ENCODE measurements at places on chromosomes 7 and 10. TPM values are rescaled to one million over a fixed set of nuclear protein-coding genes. Genes with fewer than 3 reads are reported as not detected.

DNA sequence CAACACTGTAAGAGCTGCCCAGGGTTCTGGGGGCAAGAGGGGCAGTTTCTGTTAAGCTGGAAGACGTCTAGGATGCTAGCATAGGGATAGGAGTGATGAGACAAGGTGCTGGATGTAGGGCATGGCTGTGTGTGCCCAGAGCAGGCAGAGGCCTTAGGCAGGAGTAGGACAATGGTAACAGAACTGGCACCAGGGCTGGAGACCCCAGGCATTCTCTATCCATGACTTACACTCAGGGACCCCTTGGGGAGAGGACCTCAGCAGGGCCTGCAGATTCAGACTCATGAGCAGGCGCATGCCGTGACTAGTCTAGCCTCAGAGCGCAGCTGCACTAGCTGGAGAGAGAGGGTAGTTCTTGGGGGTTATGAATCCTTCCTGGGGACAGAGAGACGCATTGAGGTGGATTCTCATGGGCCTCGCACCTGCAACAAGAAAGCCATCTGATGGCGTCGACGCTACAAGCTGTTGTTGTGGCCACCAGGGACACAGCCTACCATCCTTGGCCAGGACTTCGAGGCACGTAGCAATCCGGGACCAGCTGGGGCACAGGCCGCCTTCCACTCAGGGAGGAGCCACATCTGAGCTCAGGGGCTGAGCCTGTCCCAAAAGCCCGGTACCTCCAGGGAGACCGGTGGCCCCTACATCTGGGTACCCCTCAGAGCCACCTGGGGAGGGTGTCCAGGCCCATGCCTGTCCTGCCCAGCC lies 474.1 kb downstream of the PTPRN2 start:
- H3K4me1 ChIP-seq, result no peaks in the 10 kb centered on the region
- no peaks in the 10 kb centered on the region for H3K27me3 ChIP-seq
- H3K27ac ChIP-seq, result no peak overlapping the region

DNA sequence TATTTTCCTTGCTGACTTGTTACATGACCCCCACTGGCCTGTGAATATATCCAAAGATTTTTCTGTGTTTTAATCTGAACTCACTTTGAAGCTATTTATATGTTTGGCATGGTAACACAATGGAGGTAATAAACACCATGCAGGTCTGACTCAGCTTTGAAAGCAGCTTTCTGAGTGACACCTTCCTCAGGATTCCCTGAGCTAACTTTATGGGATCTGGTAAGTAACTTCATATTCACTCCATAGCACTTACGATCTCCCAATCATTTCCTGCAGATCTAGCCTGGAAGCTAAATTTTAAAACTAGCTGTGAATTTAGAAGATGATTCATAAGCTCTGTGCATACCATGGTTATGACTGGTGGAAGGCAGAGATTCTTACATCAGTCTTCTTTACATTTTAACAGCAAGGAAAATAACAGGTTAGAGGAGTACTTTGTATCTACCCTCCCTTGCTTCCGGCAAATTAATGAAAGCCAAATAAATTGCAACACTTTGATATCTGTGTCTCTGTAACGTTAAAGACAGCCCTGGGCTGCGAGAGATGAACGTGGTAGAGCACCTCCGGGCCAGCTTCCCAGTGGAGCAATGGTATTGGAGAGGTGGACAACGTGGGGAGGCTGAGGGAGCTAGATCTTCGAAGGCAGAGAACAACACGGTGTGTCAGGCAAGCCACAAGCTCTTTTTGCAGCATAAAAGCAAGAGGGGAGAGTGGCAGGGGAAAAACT lies 170.2 kb upstream of the KLF14 start:
- H3K36me3 ChIP-seq, result peaks cover 84% of the 10 kb centered on the region
- H3K27ac ChIP-seq, result peak overlapping the region; percentile 66
- DNase-seq, result no peak
- H3K4me3 ChIP-seq, result no peak overlapping the region

- peaks cover 20% of the 10 kb centered on the region for H3K4me1 ChIP-seq
- no peaks in the 10 kb centered on the region for H3K27me3 ChIP-seq
- H3K27ac ChIP-seq, result no peak overlapping the region
- peaks cover 18% of the 10 kb centered on the region for H3K36me3 ChIP-seq
- no peak for DNase-seq
- H3K4me3 ChIP-seq, result no peak overlapping the region
Observed at GRCh38 chr7:32937344-32938174, 19.7 kb upstream of the FKBP9 start.

DNA sequence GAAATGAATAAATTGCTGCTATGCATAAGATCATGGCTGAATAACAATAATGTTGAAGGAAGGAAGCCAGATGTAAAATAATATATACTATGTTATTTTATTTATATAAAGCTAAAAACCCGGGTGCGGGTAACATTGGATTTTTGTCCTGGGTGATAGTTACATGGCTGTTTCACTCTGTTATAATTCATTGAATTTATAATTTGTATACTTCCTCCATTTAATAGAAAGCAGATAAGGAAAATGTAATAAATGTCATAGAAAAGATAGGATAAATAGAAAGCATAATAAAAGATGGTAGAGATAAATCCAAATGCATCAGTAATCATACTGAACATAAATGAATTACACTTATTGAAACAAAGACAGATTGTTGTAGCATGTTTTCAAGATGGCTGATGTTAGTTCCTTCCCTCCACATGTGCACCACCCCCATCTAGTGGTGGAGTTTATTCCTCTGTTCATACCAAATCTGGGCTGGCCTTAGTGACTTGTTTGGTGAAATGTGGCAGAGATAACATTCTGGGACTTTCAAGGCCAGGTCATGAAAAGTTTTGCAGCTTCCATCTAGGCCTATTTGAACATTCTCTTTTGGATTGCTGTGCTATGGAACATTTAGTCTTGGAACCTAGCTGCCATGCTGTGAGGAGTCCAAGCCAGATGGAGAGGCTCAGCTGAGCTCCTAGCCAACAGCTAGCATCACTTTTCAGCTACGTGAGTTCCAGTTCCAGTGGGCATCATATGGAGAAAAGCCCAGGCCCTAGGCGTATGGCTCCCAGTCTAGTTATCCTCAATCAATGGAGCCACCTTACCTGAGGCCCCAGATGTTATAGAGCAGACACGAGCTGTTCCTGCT lies 46.9 kb downstream of the AHCYL2 start:
- H3K27me3 ChIP-seq, result no peaks in the 10 kb centered on the region
- H3K36me3 ChIP-seq, result no peaks in the 10 kb centered on the region
- H3K4me3 ChIP-seq, result peak overlapping the region; percentile 22
- H3K27ac ChIP-seq, result peak overlapping the region; percentile 43
- peak; percentile 50 for DNase-seq

DNA sequence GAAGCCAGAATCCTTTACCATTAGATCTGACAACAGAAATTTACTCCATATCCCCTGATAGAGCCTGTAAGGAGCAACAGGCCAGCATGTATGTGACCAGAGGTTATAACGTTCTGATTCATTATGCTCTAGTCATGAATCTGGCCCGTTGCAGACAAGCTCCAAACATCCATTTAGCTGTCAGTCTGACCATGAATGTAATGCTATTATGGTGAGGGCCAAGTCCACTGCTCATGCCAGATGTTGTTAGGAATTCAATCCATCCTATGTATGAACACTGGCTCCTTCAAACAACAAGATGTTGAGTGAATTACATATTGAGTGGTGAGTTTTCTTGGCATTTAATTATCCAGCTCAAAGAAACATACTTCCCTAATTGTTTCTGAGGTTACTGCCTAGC lies 610.1 kb upstream of the ANKRD30A start:
- H3K4me1 ChIP-seq, result no peaks in the 10 kb centered on the region
- no peak for DNase-seq
- no peaks in the 10 kb centered on the region for H3K27me3 ChIP-seq
- H3K4me3 ChIP-seq, result no peak overlapping the region
- no peaks in the 10 kb centered on the region for H3K36me3 ChIP-seq
- H3K27ac ChIP-seq, result no peak overlapping the region

DNA sequence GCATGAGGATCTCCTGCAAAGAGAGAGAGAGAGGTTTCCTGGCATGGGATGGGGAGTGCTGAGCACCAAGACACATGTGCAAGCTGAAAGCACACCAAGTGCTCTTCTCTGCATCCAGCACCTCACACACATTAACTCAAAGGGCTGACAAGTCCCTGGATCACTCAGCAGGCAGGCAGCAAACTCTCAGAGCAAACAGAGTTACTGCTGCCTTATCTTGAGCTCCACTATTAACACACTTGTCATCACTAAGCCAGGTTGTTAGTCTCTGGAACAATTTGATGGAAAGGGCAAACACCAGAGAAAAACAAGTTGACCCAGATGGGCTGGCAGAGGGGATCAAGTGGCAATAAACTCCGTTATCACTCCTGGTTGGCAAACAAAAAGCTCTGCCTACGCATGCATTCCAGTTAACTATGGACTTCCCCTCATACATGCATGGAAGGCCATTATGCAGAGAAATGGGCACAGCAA lies 349.9 kb downstream of the KCNMA1 start:
- peaks cover 14% of the 10 kb centered on the region for H3K27me3 ChIP-seq
- H3K27ac ChIP-seq, result no peak overlapping the region
- H3K4me1 ChIP-seq, result no peaks in the 10 kb centered on the region
- H3K4me3 ChIP-seq, result no peak overlapping the region

- peaks cover 2% of the 10 kb centered on the region for H3K27me3 ChIP-seq
- DNase-seq, result no peak
- H3K27ac ChIP-seq, result no peak overlapping the region
- no peak overlapping the region for H3K4me3 ChIP-seq
- no peaks in the 10 kb centered on the region for H3K4me1 ChIP-seq
Observed at GRCh38 chr7:135905355-135905754, 71.8 kb downstream of the MTPN start.

GRCh38 chr10:132420981-132421846 lies 24.2 kb downstream of the PWWP2B start:
- no peaks in the 10 kb centered on the region for H3K27me3 ChIP-seq
- H3K36me3 ChIP-seq, result no peaks in the 10 kb centered on the region
- no peak overlapping the region for H3K4me3 ChIP-seq

DNA sequence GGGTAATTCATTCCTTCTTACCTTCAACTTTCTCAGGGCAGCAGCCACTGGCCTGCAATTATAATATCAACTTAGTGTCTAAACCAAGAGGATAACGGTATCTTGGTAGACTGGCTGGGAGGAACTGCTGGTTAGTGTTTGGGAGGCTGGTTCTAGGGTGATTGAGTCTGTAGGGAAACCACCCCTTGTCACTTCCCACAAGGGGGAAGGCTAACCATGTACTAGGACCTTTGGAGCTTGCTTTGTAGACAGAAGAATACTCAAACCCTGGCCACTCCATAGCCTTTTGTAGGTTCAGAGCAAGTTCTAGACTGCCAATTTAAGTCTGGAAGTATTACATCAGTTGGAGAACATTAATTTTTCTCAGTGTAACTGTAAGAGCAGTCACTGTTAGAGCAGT lies 51.3 kb downstream of the NHLRC2 start:
- no peak for DNase-seq
- no peak overlapping the region for H3K4me3 ChIP-seq
- no peaks in the 10 kb centered on the region for H3K27me3 ChIP-seq
- H3K36me3 ChIP-seq, result peaks cover 51% of the 10 kb centered on the region
- H3K4me1 ChIP-seq, result peaks cover 5% of the 10 kb centered on the region

DNA sequence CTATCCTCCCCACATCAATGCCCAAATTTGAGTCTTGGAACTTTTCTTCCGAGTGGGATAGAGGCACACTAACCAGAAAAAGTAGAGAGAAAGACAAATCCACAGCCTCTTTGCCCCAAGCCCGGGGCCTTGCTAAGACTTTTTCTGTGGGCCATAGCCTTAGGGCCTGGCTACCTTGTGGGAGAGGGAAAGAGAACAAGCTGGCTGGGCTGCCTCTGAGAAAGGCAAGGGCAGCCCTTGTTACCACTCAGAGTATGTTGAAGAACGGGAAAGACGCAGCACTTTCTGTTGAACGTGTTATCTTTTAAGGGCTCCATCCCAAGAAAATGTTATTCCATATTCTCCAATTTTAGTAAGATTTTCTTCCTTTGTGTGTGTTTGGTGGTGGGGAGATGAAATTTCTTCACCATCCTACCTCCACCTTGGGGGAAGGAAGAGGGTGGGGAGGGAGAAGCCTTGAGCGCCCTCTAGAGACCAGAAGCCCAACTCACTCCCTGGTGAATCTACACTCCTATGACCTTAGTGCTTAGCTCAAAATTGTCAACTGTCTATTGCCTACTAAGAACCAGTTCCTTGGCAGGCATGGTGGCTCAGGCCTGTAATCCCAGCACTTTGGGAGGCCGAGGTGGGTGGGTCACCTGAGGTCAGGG lies 3.9 kb upstream of the NRF1 start:
- DNase-seq, result peak; percentile 40
- H3K27me3 ChIP-seq, result no peaks in the 10 kb centered on the region
- H3K36me3 ChIP-seq, result peaks cover 44% of the 10 kb centered on the region
- no peak overlapping the region for H3K27ac ChIP-seq
- peaks cover 38% of the 10 kb centered on the region for H3K4me1 ChIP-seq
- no peak overlapping the region for H3K4me3 ChIP-seq

GRCh38 chr10:452512-453426 lies 236.7 kb downstream of the DIP2C start:
- no peak overlapping the region for H3K4me3 ChIP-seq
- H3K4me1 ChIP-seq, result peaks cover 16% of the 10 kb centered on the region
- H3K36me3 ChIP-seq, result no peaks in the 10 kb centered on the region
- DNase-seq, result no peak

- H3K27ac ChIP-seq, result no peak overlapping the region
- H3K4me1 ChIP-seq, result no peaks in the 10 kb centered on the region
- H3K27me3 ChIP-seq, result peaks cover 45% of the 10 kb centered on the region
- no peaks in the 10 kb centered on the region for H3K36me3 ChIP-seq
- H3K4me3 ChIP-seq, result no peak overlapping the region
Observed at GRCh38 chr7:93575555-93576399, 1.3 kb upstream of the CALCR start.

DNA sequence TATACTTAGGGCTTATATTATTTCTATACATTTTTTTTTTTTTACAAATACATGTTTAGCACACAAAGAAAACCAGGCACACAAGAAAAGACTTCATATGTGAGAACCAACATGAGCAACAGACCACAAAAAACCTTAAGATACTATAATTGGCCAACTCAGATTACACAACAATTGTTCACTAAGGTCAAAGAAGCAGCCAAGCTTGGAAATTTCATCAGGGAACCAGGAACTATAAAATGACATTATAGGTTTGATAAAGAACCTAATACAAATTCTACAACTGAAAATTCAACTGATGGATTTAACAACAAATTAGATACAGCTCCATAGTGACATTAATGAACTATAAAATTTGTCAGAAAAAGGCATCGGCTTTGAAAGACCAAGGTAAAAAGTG lies 4.4 kb upstream of the LUC7L2 start:
- peaks cover 35% of the 10 kb centered on the region for H3K36me3 ChIP-seq
- no peaks in the 10 kb centered on the region for H3K27me3 ChIP-seq
- DNase-seq, result no peak
- no peak overlapping the region for H3K27ac ChIP-seq

Gene PKD1L1
- 0.11 TPM for total RNA-seq

Gene ZNF727
- total RNA-seq, result 0.18 TPM
